ENCODE measurements at places on chromosomes 7 and 10.

- no peak for DNase-seq
These were observed 56.7 kb downstream of the CFAP46 start for GRCh38 chr10:132885451-132886210.

DNA sequence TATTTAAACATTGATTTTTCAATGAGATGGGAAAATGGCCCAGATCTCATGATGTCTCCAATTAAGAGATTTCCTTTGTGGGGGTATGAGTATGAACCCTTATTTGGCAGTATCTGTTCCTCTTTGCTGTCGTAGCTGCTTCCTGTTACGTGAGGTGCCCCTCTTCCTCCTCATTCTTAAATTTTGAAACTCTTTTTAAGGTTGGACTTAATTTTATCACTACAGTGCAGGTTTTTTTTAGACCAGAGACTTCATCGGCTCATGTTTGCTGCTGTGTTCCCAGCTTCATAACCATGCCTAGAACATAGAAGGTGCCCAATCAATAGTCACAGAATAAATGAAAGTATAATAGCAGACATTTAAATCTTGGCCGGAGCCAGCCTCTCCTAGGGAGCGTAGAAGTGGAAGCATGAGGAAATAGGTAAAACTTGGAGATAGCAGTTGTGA, 2.4 kb downstream of the MIOS start:
- no peak for DNase-seq

GRCh38 chr10:21688009-21688332, 153.9 kb downstream of the MLLT10 start:
- no peak for DNase-seq

- no peak for DNase-seq
These were observed 19.8 kb upstream of the NUP205 start for GRCh38 chr7:135537905-135538304.

DNA sequence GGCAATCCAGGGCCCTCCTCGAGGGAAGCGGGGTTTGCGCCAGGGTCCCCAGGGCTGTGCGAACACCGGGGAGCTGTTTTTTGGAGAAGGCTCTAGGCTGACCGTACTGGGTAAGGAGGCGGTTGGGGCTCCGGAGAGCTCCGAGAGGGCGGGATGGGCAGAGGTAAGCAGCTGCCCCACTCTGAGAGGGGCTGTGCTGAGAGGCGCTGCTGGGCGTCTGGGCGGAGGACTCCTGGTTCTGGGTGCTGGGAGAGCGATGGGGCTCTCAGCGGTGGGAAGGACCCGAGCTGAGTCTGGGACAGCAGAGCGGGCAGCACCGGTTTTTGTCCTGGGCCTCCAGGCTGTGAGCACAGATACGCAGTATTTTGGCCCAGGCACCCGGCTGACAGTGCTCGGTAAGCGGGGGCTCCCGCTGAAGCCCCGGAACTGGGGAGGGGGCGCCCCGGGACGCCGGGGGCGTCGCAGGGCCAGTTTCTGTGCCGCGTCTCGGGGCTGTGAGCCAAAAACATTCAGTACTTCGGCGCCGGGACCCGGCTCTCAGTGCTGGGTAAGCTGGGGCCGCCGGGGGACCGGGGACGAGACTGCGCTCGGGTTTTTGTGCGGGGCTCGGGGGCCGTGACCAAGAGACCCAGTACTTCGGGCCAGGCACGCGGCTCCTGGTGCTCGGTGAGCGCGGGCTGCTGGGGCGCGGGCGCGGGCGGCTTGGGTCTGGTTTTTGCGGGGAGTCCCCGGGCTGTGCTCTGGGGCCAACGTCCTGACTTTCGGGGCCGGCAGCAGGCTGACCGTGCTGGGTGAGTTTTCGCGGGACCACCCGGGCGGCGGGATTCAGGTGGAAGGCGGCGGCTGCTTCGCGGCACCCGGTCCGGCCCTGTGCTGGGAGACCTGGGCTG, 26.0 kb downstream of the PRSS2 start:
- DNase-seq: no peak

Data from activated CD4-positive, alpha-beta T cell treated with anti-CD3 and anti-CD28 coated beads, Interleukin-2, amount 50 U/mL, for 24 hours (primary cell).